ENCODE measurements at places on chromosomes 16 and 17. TPM values are rescaled to one million over a fixed set of nuclear protein-coding genes. Genes with fewer than 3 reads are reported as not detected.

DNA sequence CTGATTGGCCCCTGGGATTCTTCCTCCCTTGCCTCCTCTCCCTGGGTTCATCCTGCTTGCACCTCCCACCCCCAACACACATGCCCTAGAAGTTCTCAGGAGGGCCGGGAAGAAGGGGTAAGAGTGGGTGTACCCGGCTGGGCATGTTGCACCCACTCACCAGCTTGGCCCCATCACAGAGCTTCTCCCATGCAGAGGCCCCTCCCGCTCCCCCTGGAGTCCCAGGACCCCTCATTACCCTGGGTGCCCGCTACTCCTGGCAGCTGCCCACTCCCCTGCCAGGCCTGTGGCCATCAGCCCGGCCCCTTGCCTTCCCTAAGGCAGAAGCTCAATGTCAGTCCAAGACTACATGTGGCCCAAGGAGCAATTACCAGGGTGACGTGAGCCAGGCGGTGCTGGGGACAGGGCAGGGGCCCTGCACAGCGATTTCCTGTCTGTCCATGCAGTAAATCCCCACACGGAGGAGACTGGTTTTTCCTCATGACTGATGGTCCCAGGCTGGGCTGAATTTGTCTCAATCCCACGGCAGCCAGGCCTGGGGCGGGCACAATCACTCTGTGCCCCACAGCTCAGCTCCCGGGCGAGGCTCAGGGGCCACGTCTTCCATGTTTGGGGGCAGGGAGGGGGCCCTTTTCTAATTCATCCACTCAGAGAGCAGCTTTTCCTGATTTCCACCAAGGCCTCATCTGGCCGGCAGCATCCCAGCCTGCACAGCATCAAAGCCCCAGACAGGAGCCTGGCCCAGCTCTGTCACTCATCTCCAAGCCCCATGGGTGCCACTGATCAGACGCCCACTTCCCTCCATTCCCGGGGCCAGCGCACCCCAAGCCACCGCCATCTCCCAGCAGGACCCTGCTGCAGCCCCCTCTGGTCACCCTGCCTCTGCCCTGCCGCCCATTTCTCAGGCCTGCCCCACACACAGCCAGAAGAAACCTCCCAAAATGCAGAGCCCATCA, 234.7 kb downstream of the KATNIP start:
- DNase-seq, result no peak

Gene PMFBP1
- 0.62 TPM for total RNA-seq

GRCh38 chr17:28317966-28318758, 838 bp upstream of the TMEM97 start:
- no peak for DNase-seq

GRCh38 chr17:43308999-43309398, 75.2 kb upstream of the RNU2-1 start:
- DNase-seq, result no peak

GRCh38 chr16:72890587-72890986, 157.3 kb downstream of the ZFHX3 start:
- no peak for DNase-seq

DNA sequence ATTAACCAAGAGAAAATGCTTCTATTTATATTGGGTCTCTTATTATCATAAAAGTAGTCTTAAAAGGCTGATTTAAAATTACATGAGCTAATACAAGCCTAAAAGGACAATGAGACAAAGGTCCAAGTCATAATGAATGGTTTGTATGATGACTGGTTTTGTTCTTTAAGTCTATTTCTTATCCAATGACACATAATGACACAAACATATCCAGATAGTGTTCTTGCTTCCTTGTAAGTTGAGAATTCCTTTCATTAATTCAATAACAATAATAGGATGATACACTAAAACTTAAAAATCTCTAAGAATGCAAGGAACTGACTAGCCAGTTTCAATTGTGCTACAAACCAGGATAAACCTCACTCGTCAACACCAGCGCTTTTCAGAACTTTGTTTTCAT, 244.1 kb downstream of the CEP112 start:
- no peak for DNase-seq

DNA sequence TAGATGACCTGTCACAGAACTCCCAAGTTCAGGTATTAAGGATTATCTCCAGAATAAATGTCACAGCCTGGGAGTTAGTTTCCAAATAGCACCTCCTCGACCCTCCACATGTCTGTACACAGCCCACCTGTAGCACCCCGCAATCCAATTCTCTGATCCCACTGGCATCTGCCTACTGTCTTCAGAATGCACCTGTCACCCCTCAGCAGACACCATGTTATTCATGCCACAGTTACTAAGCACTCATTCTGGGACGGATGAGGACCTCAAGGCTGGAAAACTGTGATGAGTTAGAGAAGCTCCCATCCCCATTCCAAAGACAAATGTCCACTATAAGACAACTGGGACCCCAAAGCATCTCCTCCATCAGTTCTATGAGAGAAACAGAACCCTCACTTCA, 7.8 kb downstream of the EMP2 start:
- no peak for DNase-seq

DNA sequence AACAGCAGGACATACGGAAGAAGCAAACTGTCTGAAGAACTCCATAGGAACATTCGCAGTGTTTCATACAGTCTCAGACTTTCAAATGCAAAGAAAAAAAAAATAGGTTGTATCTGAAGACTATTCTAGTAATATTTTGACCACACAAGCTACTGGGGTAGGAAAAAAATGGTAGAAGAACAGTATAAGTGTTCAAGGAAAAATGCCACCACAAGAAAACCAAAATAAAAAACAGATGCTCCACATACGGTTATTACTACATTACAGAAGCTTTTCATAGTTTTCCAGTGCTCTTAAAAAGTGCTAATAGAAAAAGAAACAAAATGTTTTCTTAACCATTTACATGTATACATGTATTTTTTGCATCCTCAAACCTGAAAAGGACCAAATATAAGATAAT, 3.7 kb downstream of the NCOR1 start:
- DNase-seq, result no peak

DNA sequence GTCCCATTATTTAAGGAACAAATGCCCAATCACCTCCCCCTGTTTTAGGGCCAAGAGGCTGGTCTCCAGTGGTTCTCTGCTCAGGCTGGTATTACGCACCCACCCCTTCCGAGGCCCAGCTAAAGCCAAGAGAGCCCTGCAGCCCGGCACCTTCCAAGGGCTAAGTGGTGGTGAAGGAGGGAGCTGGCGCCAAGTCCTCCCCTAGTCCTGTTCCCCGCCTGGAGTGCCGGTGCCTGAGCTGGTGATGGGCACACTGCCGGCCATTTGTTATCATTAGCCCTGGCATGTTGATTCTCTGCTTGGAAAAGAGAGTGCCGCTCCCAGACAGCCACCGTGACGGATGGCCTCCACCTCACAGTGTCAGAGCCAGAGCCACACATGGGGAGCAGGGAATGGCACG, 31.9 kb downstream of the GRIN2C start:
- peak; percentile 78 for DNase-seq

GRCh38 chr16:4426021-4426684, 485 bp downstream of the DNAJA3 start:
- no peak for DNase-seq

Gene ATP6V0D1
- total RNA-seq, result 175 TPM

- DNase-seq, result no peak
Observed at GRCh38 chr16:11121083-11121608, 134.9 kb downstream of the SOCS1 start.

- DNase-seq, result no peak
Observed at GRCh38 chr17:15409721-15410250, 57.6 kb downstream of the CDRT4 start.

Gene LAT
- 17.8 TPM for total RNA-seq

Gene CDK3
- 8.4 TPM for total RNA-seq

DNA sequence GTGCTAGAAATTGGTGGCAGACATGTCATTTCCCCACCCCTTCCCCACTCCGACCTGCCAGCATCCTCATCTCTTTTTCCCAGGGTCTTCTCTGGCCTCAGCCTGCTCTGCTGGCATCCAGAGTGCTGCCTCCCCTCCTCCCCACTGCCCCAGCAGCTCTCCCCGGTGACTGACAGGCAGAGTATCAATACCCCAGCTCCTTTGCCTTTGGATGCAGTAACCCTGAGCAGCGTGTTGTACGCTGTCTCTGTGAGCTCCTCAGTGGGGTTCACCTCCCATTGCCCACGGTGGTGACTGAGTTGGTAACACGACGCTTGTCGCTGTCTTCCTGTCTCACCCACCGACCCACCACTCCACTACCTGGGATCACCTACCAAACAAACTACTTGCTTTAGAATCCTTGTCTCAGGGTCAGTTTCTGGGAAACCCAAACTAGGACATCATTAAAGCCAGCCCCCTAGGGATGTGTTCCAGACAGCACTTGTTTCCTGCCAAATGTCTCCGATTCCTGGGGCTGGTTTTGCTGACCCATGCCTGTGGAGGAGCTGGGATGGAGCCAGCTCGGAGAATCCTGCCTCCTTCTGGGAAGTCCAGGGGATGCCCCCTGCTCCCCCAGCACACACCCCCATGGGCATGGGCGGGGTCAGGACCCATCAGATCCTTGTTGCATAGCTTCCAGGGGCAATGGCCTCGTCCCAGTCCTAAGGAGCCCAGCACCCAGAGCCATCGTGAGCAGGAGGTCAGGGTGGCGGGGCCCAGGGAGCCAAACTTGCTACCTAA, 8.3 kb upstream of the SBK1 start:
- DNase-seq, result no peak

DNA sequence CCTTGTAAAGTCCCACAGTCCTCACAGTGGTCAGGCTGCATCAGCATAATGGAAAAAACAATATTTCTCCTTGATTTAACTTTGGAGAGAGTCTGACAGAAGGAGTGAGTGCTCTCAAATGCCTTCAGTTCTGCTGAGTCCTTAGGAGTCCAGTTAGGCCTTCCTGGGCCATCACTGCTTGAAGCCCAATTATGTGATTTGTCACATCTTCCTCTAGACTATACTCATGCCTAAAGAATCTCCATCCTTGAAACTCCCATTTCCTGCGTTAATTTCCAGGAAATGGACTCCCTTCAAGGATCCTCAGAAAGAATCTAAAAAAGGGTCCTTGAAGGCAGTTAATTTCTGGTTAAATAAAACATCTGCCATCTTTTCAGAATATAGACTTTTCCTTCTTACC, 52.8 kb downstream of the SLFN5 start:
- no peak for DNase-seq

Gene KRT39
- total RNA-seq, result 0.59 TPM

- DNase-seq, result peak; percentile 72
Observed at GRCh38 chr17:48492401-48493298, 38.2 kb downstream of the HOXB1 start.

- no peak for DNase-seq
Observed at GRCh38 chr17:38874505-38875400, 4.9 kb downstream of the LASP1 start.

DNA sequence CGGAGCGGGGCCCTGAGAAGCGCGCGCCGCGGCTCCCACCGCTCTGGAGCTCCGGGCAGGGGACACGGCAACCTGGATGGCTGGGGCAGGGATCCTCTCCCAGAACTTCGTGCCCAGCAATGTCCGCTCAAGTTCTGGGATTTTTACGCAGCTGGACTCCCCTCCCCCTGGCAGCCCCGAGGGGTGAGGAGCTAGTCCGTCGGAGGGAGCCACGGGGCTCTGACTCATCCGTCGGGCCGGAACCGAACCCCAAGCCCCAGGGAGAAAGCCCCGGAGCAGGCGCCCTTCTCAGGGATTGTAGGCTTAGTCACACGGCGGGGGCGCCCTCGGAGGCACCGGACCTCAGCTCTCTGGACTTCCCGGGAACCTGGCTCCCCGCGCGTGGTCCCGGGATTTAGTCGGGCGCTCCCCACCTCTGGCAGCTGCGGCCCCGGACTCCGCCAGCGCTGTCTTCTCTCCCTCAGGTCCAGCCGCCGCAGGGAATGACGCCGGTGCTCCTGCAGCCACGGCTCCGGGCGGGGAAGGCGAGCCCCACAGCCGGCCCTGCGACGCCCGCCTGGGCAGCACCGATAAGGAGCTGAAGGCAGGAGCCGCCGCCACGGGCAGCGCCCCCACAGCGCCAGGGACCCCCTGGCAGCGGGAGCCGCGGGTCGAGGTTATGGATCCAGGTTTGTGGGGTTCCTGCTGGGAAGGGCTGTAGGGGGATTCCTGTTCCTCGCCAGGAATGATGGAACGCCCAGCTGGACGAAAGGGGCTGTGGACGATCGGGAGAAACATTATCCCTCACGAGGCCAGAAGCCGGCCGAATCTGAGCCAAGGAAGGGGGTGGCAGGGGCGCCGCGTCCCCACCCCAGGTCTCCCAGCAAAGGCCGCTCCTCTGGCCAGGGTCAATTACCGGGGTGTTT, 830 bp downstream of the SPHK1 start:
- no peak for DNase-seq
